Hematopoietic multipotent progenitor cell (in vitro differentiated cells): ENCODE measurements at places on chromosomes 7 and 10.

DNA sequence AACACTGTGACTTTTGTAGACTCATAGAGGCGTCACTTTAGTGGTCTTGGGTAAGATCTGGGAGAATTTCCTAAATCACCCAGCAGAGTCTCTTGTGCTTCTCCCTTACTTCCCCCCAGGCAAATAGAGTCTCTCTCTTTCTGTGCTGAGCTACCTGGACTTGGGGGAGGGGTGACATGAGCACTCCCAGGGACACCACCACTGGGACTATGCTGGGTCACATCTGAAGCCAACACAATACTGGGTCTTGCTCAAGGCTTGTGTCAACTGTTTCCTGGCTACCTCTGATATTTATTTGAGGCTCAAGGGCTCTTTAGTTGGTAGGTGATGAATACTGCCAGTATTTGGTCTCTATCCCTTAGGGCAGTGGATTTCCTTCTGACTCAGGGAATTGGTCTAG, 214.6 kb upstream of the TPK1 start:
- DNase-seq, result no peak

DNA sequence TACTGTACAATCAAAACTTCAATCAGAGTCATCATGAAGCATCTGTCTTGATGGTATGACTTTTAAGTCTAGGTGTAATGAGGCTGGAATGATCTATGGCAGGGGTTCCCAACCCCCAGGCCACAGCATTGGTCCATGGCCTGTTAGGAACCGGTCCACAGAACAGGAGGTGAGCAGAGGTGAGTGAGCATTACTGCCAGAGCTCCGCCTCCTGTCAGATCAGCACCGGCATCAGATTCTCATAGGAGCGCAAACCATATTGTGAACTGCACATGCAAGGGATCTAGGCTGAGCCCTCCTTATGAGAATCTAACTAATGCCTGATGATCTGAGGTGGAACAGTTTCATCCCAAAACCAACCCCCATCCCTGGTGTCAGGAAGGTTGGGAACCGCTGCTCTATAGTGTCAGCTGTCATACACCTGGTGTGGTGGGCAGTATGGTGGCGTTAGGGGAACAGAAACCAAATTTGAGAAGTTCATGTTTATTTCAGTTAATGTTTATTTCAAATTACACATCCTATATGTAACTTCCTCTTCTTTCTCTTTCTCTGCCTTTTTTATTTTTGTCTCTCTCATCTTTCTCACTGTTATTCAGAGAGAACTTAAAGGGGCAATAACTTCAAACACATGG, 432.6 kb downstream of the TNS3 start:
- no peak for DNase-seq

DNA sequence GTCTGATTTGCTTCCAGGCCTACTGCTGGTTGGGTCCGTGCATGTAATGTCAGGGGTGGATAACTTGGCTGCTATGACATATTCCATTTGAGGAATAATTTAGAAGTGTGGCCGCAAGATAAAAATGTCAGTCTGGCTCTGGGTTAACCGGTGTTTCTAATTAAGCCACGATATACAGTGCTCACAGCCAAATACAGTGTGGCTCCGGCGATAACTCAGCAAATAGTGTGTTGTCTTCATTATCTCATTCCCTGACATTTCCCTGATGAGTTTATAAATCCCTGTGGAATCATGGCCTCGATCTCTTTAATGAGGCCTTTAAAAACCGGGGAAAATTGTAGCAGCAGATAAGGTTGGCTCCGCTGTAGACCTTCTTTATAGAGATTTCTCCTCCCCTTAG, 1125.0 kb downstream of the TYW1 start:
- no peak for DNase-seq

DNA sequence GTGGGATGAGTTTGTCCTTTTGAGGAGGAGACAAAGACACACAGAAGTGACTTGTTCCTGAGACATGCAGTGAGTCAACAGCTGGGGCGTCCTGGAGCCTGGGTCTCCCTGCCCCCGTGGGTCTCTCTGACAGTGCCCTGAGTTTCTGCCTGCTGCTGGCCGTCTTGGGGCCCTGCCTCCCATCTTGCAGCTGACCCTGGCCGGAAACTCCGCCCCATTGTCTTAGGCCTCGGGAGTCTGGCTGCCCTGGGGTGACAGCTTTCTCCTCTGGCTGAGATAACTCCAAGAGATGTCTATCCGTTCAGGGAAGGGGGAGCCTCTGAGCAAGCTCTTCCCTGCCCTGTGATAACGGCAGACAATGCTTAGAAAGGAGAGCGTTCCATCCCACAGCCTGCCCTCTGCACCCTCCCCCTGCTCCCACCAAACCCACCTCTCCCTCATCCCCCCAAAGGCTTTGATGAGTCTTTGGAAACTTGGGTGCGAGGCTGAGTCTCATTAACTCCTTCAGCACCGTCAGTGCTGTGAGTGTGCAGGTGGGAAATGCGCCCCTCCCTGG, 69.5 kb upstream of the PODXL start:
- no peak for DNase-seq

DNA sequence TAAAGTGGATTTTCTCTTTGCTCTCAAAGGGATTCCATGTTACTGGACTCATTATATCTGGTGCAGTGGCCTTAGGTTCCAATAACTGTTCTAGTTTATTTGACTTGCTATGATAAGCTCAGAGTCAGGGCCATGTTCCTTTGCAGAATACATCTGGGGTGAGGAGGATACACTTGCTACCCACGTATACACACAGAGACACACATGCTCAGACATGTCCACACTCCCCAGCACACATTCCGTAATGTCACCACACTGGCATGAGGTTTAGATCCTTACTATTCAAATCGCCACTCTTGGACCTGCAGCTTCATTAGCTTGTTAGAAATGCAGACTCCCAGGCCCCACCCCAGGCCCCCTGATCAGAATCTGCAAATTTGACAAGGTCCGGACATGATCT, 195.3 kb downstream of the BMPER start:
- no peak for DNase-seq

DNA sequence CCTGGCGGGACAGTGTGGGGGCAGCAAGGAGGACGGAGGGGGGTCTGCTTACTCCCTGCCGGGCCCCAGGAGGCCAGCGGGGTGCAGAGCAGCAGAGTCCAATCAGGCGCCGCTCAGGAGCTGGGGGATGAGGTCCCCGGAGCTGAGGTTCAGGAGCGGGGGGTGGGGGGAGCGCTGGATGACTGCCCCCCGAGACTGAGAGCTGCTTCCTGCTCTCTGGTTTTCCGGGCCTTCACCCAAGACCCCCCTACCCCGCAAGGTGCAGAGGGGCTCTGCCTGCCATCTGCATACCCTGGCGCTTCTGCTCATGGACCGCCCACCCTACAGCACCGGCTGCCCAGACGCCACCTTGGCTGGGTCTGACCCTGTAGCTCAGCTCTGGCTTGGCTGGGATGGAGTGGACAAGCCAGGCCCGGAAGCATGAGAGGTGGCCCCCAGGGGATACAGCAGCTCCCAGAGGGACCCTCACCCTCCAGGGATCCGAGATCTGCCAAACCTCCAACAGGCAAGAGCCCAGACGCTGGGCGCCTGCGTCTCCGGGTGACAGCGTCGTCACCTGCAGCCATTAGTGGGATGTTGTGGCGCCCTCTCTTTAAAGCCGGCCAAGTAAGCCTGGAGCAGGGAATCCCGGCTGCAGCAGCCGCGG, 930 bp downstream of the KNDC1 start:
- DNase-seq, result no peak

- DNase-seq, result no peak
Observed at GRCh38 chr7:118182593-118183427, 1.2 kb upstream of the LSM8 start.

- no peak for DNase-seq
Observed at GRCh38 chr10:1035201-1035600, 9.5 kb upstream of the IDI2 start.

- DNase-seq, result no peak
Observed at GRCh38 chr7:37751096-37751495, 67.5 kb downstream of the GPR141 start.

DNA sequence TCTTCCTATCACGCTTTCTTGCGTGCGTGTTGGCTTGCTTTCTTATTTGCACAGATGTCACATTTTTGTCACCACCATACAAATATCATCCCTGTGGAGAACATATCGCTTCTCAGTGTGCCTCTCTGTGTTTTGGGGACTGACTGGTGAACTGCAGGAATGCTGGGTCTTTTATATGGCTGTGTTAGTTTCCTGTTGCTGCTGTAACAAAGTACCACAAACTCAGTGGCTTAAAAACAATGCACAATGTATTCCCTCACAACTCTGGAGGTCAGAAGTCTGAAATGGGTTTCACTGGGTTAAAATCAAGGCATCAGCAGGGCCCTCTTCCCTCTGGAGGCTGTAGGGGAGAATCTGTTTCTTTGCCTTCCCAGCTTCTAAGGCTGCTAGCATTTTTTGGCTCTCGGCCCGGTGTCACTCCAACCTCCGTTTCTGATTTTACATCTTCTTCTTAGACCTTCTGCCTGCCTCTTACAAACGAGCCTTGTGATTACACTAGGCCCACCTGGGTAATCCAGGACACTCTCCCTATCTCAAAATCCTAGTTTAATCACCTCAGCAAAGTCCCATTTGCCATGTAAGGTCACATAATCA, 82.0 kb downstream of the LRMDA start:
- no peak for DNase-seq

- DNase-seq, result no peak
Observed at GRCh38 chr7:47458057-47458456, 123.9 kb downstream of the TNS3 start.

GRCh38 chr7:116194115-116194514, 16.2 kb upstream of the TES start:
- DNase-seq, result no peak

DNA sequence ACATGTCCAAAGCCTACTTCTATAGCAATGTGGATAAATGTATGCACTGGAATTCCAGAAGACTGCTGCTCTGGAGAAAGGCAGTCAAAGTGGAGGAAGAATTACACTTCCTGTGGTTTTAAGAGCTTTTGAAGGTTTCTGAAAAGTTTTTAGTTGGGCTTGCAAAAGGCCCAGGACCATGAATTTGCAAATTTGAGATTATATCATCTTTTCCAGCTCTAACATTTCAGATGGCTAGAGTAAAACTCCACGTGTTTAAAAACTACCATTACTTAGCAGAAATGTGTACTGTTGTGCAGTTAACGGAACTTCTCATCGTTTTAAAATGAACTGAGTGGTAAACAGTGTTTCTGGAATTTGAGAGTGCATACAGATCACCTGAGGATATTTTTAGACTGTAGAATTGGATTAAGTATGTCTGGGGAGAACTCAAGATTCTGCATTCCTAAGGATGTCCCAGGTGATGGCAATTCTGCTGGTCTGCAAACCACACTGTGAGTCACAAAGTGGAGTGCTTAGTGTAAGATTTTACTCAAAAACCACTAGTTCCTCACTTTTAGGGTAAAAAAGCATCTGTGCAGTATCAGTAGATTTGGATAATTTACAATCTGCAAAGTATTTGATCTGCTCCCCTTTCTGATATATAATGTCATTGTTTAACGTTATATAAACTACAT, 32.9 kb upstream of the CCDC71L start:
- peak; percentile 60 for DNase-seq

DNA sequence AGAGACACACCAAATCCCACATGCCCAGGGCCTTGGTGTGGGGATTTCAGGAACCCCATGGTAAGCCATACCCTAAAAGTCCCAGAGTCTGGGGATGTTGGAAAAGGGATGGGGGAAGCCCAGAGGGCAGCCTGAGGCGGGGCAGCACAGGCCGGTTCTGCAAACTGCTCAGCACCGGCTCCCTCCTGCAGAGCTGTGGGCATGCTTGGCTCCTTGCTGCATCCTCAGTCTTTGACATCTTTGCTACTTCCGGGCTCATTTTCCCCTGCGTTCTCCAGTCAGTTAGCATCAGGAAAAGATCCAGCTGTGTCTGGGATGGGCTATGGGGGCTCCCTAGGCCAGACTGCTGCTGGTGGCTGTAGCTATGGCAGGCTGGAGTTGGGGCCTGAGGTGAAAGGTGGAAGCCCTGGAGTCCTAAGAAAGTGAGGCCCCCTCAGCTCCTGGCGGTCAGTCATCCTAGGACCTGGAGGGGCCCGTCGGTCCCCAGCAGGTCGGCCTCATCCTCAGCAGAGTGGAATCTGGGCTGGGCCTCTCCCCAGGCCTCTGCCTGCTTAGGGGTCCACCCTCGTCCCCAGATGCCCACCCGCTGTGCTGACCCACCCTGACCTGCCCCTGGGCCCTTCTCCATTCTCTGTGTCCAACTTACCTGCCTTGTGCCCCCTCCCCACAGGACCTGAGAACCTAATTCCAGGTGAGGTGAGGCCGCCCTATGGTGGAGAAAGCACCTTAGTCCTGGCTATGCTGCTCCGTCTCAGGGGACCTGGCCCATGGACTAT, 9.3 kb downstream of the TBATA start:
- DNase-seq, result no peak

DNA sequence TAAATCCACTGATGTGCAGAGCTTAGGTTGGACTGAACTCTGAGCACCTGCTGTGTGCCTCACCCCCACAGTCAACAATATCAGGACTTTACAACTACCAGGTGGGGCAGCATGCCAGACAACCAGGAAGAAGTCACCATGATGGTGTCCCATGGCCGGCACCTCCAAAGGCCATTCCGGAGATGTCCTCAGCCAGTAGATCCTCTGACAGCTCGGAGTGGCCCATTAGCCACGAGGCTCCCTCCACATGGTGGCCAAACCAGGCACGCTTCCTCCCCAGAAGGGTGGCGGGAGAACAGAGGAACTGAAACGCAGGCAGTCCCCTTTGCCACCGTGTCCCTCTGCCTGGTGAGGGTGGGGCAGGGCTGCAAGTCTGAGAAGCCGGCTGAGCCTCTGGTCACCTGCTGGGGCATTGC, 390.0 kb downstream of the TNS3 start:
- no peak for DNase-seq

GRCh38 chr10:44733501-44734488, 177.3 kb upstream of the TMEM72 start:
- no peak for DNase-seq

GRCh38 chr7:106620676-106621075, 40.3 kb downstream of the CCDC71L start:
- DNase-seq, result no peak

DNA sequence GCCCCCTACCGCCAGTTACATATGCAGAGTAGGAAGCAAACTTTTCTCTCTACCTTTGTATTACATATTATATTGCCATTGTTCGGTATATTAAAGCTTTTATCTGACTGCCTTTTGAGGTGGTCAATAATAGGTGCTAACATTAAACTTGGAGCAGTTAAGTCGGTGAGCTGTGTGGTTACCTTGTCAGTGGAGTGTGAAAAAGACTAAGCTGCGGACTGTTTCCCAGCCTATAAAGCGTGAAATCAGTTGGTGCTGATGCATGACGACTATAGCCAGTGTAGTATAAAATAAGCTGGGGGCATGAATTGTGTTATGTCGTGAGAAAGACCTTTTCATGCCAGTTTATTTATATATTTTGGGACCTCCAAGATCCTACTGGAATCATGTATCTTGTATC, 33.7 kb downstream of the R3HCC1L start:
- DNase-seq, result no peak

- no peak for DNase-seq
Observed at GRCh38 chr7:99108613-99109012, 35.3 kb downstream of the SMURF1 start.

DNA sequence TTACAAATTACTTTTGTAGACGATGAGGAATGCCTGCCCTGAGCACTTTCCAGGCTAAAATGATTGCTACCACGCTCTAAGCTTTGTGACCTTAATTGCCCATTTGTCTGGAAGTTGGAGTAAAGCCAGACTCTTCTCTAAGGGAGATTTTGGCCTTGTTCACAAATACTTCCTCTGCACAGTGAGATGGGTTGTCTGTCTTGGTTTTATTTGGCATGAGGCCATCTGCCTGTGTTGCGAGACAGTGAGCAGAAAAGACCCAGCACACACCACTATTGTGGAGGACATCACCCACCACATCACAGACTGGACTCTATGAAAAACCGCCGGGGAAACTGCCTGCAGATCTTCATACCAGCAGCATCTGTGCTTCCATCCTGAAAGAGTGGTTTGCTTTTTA, 138.4 kb downstream of the BICC1 start:
- peak; percentile 44 for DNase-seq
